ENCODE measurements at places on chromosomes 2 and 18. TPM values are rescaled to one million over a fixed set of nuclear protein-coding genes. Genes with fewer than 3 reads are reported as not detected.
A peak's percentile ranks its signal among the peaks of the same experiment; 100 is the strongest.

- DNase-seq = no peak
Observed at GRCh38 chr2:28631514-28632206, 120.0 kb upstream of the PPP1CB start.

GRCh38 chr2:126657148-126657635, 1.2 kb downstream of the GYPC start:
- peak; percentile 84 for DNase-seq

DNA sequence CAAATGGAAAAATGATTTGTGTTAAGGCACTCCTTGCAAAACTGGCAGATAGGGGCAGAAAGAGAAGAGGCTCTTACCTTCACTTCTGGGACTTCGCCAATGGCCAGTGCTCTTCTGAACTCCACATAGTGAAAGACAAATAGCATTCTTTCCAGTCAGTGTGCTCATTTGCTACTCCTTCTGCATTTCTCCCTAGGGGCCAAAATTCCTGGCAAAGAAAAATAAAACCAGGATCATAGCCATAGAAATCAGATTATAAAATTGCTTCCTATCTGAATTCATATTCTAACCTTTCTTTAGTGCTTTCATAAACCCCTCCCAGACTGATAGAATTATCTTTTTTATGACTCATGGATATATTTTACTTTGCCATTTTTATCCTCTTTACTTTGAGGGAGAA, 56.9 kb upstream of the PELI1 start:
- DNase-seq = peak; percentile 27

GRCh38 chr2:73759285-73759764, 20.6 kb downstream of the DUSP11 start:
- DNase-seq = no peak

DNA sequence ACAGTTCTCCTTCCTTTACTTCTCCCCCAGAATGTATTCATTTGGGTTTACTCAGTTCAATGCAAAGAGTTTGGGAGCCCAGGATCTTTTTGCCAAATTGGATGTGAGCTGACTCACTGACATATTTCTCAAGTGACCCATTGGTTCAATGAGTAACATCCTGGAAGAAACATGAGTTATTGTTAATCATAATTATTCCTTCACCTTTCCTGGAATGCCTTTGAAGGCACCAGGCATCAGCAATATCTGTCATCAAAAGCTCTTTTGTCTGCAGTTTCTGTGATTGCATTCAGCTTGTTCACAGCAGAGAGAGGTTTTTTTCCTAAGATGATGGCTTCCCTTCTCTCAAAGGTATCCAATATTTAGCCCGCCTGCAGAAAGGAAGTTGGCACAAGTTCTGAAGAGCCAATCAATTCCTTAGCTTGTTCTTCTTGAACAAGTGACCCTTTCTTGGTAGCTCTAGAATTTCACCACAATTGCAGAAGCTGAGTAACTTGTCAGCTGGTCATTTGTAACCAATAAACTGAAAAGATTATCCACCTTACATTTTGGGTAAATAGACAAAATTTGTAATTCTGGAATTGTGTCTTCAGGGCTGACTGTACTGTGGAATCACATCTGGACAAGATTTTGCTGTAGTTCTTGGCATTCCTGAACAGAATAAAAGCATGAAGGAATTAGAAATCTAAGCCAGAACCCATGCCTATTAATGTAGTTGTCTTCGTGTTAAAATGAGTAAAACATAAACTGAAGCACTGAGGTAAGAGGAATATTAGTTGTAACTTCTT, 72.2 kb upstream of the TMEM17 start:
- peak; percentile 93 for DNase-seq

- peak; percentile 7 for DNase-seq
Observed at GRCh38 chr18:35680139-35680551, 98.6 kb downstream of the GALNT1 start.

GRCh38 chr2:101736233-101736632, 38.7 kb downstream of the MAP4K4 start:
- no peak for DNase-seq

- DNase-seq = peak; percentile 32
Observed at GRCh38 chr18:6757931-6758330, 28.4 kb downstream of the ARHGAP28 start.

DNA sequence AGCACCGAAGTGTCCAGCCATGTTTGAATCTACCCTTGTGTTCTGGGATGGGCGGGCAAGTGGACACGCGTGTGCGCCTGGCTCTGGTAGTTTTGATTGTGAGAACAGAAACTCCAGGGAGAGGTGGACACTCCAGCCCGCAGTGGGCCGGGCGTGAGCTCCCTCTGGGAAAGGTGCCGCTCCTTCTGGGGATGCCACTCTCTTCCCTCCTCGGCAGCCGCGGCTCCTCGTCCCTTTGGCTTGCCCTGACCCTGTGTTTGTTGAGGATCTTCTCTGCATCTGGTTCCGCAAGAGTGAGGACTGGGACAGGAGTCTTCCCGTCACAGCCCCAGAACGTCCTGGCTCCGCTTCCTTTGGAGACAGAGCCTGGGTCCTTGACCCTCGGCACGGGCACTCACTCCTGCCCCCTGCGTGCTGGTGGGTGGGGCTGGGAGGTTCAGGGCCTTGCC, 1.3 kb downstream of the CTDP1 start:
- no peak for DNase-seq

GRCh38 chr2:154032220-154032619, 160.5 kb downstream of the GALNT13 start:
- no peak for DNase-seq

GRCh38 chr18:10317864-10318690, 136.4 kb upstream of the APCDD1 start:
- no peak for DNase-seq

DNA sequence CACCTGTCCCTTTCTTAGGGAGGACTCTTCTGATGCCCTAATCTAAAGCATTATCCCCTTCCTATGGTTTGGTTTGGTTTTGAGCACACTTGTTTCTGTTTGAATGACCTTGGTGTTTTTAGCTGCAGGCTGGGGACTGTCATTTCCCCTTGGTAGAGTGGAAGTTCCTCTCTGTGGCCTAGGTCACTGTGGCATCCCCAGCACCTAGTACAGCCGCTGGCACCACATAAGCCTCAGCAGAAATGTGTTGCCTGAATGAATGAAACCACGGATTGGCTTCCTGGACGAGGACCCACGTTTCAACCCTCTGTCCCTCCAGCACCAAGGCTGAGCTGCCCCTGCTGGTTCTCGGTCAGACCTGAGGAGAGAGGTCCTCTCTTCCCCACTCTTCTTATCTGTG, 159.9 kb downstream of the CTIF start:
- DNase-seq = no peak

DNA sequence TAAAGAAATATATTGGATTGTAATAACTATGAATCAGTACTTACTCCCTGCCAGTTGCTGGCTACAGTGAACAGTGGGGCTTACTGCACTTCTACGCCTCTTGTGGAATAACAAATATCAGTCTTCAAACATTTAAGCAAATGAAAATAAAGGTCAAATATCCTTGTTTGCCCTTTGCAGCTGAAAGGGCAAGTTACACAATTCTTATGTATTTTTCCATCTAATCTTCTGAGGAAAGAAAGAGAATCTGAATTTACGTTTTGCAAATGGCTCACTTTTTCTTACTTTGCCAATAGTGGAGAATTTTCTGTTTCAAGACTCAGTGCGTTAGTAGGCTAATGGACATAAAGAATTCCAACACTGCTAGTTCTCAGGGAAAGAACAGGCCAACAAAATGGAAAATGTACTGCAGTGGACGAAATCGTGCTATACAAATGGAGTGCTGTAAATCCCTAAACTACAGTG, 157.2 kb upstream of the TMEM200C start:
- no peak for DNase-seq

GRCh38 chr18:1018181-1018681, 113.6 kb downstream of the ADCYAP1 start:
- DNase-seq = peak; percentile 19

- DNase-seq = peak; percentile 14
Observed at GRCh38 chr2:25310965-25311864, 30.5 kb downstream of the DNMT3A start.

- DNase-seq = no peak
Observed at GRCh38 chr2:235968616-235969324, 199.4 kb downstream of the GBX2 start.

GRCh38 chr2:208179028-208179609, 10.7 kb downstream of the C2orf80 start:
- DNase-seq = peak; percentile 34

DNA sequence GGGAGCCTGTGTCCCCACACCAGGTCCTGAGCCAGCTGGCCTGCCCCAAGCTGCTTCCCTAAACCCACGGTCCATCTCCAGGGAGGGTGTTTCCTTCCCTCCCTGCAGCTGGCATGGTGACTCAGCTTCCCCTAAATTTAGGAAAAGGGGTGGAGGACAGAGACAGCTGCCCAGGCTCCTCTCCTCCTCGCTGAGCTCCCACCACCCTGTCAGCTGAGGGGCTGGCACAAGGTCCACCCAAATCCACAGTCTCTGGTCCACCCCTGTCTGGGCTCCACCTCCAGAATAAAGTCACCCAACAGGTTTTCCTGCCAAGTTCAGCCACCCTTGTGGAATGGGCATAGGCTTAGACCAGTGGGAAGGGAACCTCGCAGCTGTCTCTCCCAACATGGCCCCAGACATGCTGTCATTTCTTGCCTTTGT, 156.5 kb downstream of the TNS1 start:
- no peak for DNase-seq

GRCh38 chr2:212157012-212157411, 381.6 kb downstream of the ERBB4 start:
- DNase-seq = no peak

DNA sequence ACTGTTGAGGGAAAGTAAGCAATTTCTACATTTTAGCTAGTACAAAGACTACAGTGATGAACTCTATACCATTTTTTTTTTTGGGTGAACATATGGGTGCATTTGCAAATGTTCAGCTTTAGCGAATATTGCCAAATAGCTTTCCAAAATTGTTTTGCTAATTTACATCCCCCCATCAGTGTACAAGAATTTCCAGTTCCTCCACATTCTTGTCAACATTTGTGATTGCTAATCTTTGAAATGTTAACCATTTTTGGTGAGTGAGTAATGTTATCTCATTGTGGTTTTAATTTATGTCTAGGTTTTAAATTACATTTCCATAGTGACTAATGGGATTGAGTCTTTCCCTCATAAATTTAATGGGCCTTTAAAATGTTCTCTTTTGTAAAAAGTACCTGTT, 16.4 kb upstream of the CNRIP1 start:
- DNase-seq = peak; percentile 84

DNA sequence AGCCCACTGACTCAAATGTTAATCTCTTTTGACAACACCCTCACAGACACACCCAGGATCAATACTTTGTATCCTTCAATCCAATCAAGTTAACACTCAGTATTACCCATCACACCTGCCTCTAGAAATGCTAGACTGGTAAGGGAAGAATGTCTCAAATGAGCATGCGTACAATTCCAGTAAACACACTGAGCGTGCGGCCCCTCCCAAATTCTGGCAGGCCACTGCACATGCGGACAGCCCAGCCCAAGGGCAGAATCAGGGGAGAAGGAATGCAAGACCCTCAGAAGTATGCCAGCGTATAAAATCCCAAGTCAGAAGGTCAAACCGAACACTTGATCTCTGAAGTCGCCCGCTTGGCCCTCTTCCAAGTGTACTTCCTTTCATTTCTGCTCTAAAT, 7.6 kb upstream of the EMILIN2 start:
- no peak for DNase-seq

GRCh38 chr2:449246-450067, 161.6 kb upstream of the ALKAL2 start:
- no peak for DNase-seq

- no peak for DNase-seq
Observed at GRCh38 chr2:217604527-217605194, 398.1 kb downstream of the TNS1 start.

GRCh38 chr2:29892585-29893259, 28.7 kb downstream of the ALK start:
- no peak for DNase-seq

GRCh38 chr18:22055466-22056238, 113.7 kb upstream of the GATA6 start:
- no peak for DNase-seq

GRCh38 chr2:205024822-205025518, 479.7 kb downstream of the PARD3B start:
- peak; percentile 97 for DNase-seq

DNA sequence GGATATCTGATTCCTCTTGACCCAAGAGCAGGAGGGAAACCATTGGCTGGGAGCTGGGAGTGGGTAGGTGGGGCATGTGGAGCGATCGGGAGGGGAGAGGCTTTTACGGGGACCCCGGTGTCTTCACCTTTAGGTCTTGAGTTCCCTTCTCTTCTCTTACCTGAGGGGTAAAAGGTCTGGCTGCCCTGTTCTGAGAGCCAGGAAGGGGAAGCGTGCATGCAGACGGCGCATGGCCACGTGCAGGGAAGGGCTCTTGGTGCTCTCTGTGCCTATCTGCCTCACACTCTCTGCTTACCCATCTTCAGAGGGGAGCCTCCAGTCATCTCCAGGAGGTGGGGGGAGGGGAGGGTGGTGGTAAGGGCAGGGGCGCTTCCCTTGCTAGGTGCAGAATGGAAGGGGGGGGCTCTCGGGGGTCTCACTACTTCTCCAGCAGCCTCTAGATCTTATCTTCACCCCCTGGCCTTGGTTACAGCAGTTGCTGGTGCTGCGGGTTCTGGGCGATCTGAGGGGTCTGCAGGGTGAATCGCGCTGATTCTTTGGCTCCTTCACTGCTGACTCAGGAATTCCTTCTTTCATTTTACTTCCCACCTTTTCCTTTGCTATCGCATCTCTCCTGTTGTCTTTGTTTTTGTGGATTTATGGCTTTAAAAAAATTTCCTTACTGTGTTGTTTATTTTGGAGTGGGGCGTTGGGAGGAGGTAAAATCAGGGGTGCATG, 225.8 kb upstream of the HS6ST1 start:
- DNase-seq = no peak

GRCh38 chr2:83176539-83176938, 1282.5 kb downstream of the SUCLG1 start:
- no peak for DNase-seq

DNA sequence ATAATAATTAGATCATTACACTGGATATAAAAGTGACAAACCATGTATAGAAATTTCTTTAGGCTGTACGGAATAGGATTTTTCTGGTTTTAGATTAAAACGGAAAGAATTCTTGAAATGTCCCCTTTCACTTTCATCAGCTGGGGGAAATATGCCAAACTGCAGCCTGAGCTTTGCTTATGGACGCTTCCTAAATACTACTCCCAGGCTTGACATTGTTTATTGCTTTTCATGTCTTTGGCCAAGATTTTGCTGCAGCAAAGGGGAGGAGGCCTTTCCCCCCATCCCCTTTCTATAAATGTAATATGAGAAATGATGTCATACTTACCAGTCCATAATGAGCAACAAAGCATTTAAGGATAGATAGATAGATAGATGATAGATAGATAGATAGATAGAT, 158.4 kb downstream of the MAP2 start:
- DNase-seq = no peak

GRCh38 chr2:152078662-152079061, 20.2 kb downstream of the CACNB4 start:
- no peak for DNase-seq

- peak; percentile 14 for DNase-seq
Observed at GRCh38 chr2:42336361-42336965, 24.6 kb downstream of the COX7A2L start.

The UGT1A4 gene
- total RNA-seq = not detected

The ACSL3 gene
- total RNA-seq = 83.1 TPM

The SP140 gene
- 2.0 TPM for total RNA-seq

The RAB6C gene
- total RNA-seq = 0.02 TPM

The C2orf92 gene
- total RNA-seq = not detected

The GKN2 gene
- not detected for total RNA-seq

The KCNK3 gene
- total RNA-seq = 2.8 TPM

The CAPN14 gene
- total RNA-seq = 1.0 TPM

The HOXD4 gene
- 0.05 TPM for total RNA-seq

The ALMS1 gene
- 15.0 TPM for total RNA-seq

The MARCHF4 gene
- total RNA-seq = 5.0 TPM

The FAP gene
- total RNA-seq = 31.9 TPM

The CD207 gene
- total RNA-seq = not detected

The TRIB2 gene
- 25.2 TPM for total RNA-seq

All from M059J (cell line).